ENCODE measurements at places on chromosomes 11 and 22.
A peak's percentile ranks its signal among the peaks of the same experiment; 100 is the strongest.

DNA sequence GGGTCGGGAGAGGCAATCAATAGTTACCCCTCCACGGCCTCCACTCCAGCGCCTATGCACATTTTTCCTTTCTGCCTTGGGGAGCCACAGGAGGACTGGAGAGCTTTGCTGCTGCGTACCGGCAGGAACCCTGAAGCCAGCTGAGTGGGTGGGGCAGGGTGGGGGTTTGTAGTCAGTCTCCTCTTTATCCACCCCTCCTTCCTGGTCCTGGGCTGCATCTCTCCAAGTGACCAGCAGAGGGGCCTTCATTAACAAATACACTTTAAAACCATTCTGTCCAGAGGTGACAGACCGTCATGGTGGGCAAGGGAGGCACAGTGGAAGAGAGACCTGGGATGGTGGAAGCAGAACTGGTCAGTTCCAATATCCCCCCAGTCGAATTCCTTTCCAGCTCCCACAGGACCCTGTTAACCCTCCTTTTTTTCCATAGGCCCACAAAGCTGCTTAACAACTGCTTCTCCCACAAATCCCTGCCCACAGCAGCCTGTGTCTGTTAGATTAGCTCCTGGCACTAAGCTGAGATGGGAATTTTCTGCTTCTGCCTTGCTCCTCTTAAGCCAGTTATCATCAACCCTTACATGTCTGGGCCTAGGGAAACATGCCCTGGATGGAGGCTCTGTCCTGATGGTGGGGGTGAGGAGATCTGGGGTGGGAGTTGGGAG, 3.9 kb upstream of the ABCG4 start:
- DNase-seq = peak; percentile 87

DNA sequence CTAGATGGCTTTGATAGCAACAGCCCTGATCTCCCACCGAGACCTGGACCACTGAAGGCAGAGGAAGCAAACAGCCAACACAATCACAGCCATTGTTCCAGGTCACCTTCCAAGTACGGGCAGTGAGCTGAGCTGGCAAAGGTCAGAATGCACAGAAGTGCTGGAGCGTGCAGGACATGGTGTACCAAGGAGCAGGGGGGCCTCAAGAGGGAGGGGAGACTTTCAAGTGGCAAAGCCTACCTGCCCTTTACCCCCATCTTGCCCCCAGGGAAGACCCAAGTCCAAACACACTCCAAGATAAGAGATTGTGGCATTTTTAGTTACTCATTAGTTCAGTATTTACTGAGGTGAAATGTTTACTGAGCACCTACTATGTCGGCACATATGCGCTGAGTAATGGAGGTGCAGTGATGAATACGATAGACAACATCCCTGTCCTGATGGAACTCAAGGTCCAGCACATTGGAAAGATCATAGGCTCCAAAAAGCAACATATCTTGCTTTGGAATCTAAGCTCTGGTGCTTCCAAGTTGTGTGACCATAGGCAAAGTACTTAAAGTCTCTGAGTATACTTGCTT, 26.0 kb upstream of the TTC12 start:
- no peak for DNase-seq

GRCh38 chr11:115629456-115630015, 125.3 kb upstream of the CADM1 start:
- DNase-seq = no peak

DNA sequence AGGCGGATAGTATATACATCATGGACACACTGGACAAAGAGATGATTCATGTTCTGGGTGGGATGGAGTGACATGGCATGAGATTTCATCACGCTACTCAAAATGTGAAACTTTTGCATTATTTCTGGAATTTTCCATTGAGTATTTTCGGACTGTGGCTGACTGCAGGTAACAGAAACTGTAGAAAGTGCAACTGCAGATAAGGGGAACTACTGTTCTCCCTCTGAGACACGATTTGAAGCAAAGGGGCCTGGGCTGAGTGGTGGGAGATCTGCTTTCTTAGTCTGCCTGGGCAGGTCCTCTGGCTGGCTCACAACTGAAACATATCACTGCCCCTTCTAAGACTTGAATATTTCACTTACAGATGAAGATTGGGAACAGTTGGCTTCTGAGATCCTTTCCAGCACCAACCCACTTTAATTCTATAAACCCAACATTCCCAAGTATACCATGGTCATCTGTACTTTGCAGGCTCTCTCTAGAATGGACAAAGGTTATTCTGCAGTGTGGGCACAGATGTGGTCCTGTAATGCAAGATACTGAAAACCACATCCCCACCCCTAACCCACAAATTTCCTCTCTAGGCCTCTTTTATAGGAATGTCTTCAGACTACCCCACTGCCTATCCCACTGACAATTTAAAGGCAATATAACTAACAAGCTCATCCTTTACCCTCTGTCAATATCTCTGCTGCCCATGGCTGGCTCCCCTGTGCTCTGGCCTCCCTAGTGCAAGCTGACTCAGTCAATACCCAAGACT, 121.1 kb downstream of the KCNC1 start:
- no peak for DNase-seq

DNA sequence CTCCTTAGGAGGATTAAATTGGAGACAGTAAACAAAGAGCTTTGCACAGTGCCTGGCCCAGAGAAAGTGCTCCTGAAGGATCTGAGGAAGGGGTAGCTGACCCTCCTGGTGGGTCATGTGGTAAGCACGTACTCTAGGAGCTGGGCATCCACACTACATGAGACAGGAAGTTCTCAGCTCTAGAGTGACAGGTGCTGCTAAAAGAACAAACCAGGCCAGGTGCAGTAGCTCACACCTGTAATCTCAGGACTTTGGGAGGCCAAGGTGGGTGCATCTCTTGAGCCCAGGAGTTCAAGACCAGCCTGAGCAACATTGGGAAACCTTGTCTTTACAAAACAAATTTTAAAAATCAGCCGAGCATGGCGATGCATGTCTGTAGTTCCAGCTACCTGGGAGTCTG, 13.1 kb downstream of the SLC43A1 start:
- no peak for DNase-seq

DNA sequence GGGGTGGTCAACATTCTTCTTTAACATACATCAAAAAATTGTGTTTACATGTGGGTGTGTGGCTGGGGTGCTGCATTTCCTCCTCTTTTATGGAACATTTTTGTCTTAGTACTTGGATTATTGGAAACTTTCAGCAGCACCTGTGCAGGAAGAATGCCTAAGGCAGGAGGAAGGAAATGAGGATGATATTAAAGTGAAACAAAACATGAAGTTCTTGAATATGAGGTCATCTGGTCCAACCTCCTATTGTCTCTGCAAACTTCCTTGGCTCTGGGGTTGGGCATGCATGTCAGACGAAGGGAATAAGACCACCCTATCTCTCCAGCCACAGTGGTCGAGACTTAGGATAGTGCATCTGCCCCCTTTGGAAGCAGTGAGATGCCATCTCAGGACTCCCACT, 20.6 kb upstream of the OR9Q1 start:
- no peak for DNase-seq

- no peak for DNase-seq
These were observed 16.1 kb downstream of the MUC5B start for GRCh38 chr11:1238767-1239595.

DNA sequence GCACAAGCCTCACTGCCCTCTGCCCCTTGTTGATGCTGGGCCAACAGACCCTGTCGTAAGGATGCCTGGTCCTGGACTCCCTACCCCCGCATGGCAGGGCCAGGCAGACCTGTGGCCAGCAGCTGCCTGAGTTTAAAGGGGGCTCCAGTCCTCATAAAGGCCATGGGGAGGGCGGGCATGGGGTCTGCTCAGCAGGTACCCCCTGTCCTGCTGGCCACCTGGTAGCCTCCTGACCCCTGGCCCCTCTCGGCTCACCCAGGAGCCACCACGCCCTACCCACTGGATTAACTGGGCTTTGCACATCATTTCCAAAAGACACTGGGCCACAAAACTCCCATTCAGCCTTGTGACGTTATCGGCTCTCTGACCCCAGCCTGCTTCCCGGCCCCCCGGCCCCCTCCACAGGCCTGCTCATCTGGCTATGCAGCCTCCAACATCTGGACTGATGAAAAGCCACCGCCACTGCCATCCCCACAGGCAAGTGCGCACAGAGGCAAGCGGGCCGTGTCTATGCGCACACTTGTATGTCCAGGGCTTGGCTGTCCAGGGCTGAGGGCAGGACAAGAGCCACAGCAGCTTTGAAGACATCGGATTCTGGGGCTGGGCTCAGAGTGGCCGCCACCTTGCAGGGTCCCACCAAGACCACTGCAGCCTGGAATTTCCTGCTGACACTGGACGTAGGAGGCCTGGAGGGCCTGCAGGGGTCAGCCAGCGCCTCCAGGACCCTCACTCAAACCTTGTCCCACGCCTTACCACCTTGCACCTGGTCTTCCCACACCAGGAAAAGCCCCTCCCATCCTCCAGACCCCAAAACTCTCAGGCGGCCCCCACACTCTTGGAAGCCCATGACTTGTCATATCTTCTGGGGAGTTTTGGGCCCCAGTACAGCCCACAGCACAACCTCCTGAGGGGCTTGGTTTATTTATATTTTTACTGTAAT, 48.7 kb downstream of the IGF2 start:
- DNase-seq = no peak

- DNase-seq = no peak
These were observed 54.6 kb downstream of the PRCP start for GRCh38 chr11:82845356-82846353.

GRCh38 chr11:119693253-119693815, 35.7 kb downstream of the NECTIN1 start:
- peak; percentile 64 for DNase-seq

DNA sequence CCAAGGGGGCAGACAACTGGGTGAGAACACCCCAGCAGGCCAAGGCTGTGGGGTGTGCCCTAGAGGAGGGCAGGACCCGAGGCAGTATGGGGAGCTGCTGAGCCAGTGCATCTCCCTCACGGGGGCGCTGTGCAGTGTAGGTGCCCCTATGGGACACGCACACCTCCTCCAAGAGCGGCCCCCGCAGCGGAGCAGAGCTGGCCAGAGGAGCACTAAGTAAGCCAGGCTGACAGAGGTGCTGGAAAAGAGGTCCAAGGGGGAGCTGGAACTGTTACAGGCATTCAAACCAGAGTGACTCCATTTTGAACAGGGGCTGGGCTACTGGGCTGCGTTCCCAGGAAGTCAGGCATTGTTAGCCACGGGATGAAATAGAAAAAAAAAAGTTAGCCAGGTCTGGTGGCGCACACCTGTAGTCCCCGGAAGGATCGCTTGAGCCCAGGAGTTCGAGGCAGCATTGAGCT, 41.8 kb downstream of the TST start:
- peak; percentile 78 for DNase-seq

- DNase-seq = no peak
These were observed 5.1 kb downstream of the MB start for GRCh38 chr22:35611891-35612576.

GRCh38 chr22:50305923-50306566, 1.4 kb downstream of the PLXNB2 start:
- peak; percentile 80 for DNase-seq

DNA sequence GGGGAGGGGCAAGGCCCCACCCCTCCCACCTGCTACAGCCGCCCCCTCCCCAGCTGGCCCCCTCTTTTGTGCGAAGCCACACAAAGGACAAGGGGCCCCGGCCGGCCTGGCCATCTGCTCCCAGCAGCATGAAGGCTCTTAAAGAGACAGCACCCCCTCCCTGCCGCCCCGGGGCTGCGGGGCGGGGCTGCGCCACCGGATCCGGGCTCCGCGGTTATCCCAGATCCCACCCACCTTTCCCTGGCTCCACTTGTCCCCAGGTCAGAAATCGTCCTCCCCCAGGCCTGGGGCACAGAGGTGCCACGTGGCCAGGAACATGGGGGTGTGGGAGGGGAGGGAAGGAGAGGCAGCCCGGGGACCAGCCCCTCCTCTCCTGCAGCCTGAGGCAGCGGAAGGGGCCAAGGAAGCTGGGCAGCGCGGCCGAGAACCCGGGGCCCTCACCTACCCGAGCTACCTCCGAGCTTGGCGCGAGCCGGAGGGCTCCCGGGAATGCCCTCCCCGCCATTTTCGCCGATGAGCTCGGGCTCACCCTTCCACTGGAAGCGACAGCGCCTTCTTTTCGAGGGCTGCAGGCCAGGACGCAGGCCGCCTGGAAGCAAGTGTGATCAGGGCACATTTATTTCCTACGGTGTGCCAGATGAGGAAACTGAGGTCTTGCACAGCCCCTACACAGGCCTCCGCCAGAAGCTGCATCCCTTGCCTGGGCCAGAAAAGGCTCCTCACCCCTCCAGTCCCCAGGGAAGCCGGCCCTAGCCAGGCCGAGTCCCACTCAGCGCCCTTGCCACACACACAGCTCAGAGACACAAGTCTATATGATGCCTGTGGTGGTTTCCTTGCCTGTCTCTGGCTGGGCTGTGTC, 2.5 kb upstream of the RCOR2 start:
- peak; percentile 51 for DNase-seq

GRCh38 chr11:37560346-37560745, 962.3 kb upstream of the RAG2 start:
- DNase-seq = no peak

GRCh38 chr11:128336203-128336602, 251.2 kb downstream of the ETS1 start:
- no peak for DNase-seq

DNA sequence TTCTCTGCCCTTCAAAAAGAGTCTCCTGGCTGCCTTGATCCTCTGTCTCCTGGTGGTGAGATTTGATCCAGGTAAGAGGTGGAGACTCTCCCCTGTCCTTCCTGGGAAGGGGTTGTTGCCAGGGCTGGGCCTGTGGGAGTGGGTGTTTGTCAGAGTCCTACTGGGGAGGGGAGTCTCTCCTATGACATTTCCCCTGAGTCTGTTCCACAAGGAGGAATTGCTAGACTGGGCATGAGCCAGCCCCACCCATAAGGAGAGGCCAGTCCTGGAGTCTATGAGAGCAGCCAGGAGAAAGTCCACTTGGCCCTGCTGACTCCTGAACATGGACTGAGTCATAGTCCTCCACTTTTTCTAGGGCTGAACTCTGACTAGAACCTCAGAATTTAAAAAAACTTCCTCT, 7.4 kb downstream of the PEX26 start:
- no peak for DNase-seq

- DNase-seq = peak; percentile 93
These were observed at the start of gene OAF for GRCh38 chr11:120210626-120211521. Gene OAF (plus strand): TSS chr11:120211032. CDS start chr11:120211280, 248 bp downstream.

GRCh38 chr11:88552379-88553062, 215.0 kb upstream of the CTSC start:
- peak; percentile 59 for DNase-seq

GRCh38 chr11:12767027-12767426, 92.8 kb downstream of the TEAD1 start:
- DNase-seq = no peak

- no peak for DNase-seq
These were observed 2.1 kb upstream of the PHLDB1 start for GRCh38 chr11:118605116-118605867.

- DNase-seq = no peak
These were observed 108.8 kb downstream of the GRIA4 start for GRCh38 chr11:105718641-105719040.

Data from GM20000 (cell line).